ENCODE measurements at places on chromosomes 4 and X.

DNA sequence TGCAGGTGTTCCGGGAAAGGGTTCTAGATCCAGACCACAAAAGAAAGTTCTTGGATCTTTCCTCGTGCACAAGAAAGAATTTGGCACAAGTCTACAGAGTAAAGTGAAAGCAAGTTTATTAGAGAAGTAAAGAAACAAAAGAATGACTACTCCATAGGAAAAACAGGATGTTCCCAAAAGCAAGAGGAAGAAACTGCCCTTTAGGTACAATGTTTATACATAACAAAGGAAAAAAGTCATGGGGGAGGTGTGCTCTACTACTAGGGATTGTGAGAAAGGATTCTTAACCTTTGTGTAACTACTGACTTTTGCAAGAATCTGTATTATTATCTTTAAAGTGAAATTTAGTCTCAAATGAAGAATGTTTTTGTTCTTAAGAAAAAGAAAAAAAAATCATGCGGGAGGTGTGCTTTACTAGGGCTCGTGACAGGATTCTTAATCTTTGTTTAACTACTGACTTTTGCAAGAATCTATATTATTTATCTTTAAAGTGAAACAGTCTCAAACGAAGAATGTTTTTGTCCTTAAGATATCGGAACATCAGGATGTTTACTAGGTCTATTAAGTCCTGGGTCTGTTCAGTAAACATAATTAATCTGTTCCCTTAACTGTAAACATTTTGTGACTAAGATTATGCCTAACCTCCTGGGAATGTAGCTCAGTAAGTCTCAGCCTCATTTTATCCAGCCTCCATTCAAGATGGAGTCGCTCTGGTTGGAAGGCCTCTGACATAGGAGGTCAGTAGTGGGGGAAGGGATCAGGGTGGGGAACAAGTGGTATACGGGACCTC, 110.4 kb upstream of the BEND4 start:
- peak overlapping the region; percentile 30 for H3K27ac ChIP-seq
- no peak for DNase-seq
- no peaks in the 10 kb centered on the region for H3K4me1 ChIP-seq
- H3K27me3 ChIP-seq: no peaks in the 10 kb centered on the region
- H3K36me3 ChIP-seq: no peaks in the 10 kb centered on the region

GRCh38 chr4:74357965-74358364, 7.0 kb upstream of the EREG start:
- H3K27me3 ChIP-seq: peaks cover 6% of the 10 kb centered on the region
- H3K36me3 ChIP-seq: no peaks in the 10 kb centered on the region
- no peaks in the 10 kb centered on the region for H3K4me1 ChIP-seq
- no peak overlapping the region for H3K4me3 ChIP-seq
- no peak overlapping the region for H3K27ac ChIP-seq

GRCh38 chrX:72130762-72131250, 909 bp downstream of the RTL5 start:
- H3K4me3 ChIP-seq: peak overlapping the region; percentile 56
- peak overlapping the region; percentile 30 for H3K27ac ChIP-seq

DNA sequence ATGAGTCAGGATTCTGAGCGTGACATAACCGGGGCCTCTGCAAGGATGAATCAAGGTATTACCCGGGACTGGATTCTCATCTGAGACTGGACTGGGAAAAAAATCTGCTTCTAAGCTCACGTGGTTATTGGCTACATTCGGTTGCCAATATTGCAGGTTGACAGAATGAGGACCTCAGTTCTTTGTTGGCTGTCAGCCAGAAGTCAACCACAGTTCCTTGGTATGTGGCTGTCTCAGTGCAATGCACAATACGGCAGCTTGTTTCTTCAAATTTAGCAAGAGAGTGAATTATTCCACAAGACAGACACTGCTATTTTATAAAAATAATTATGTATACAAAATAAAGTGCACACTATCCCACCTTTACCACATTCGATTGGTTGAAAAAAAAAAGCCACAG, 424.2 kb downstream of the KLHL4 start:
- H3K4me3 ChIP-seq: no peak overlapping the region
- no peaks in the 10 kb centered on the region for H3K27me3 ChIP-seq
- no peak overlapping the region for H3K27ac ChIP-seq

- H3K4me1 ChIP-seq: no peaks in the 10 kb centered on the region
- no peak overlapping the region for H3K27ac ChIP-seq
- H3K36me3 ChIP-seq: no peaks in the 10 kb centered on the region
- H3K4me3 ChIP-seq: no peak overlapping the region
Measured at GRCh38 chr4:166675411-166675810, 558.9 kb downstream of the SPOCK3 start.

Data from upper lobe of right lung (tissue), 1 donor.